ENCODE measurements at places on chromosomes 12 and 14. TPM values are rescaled to one million over a fixed set of nuclear protein-coding genes. Genes with fewer than 3 reads are reported as not detected.

DNA sequence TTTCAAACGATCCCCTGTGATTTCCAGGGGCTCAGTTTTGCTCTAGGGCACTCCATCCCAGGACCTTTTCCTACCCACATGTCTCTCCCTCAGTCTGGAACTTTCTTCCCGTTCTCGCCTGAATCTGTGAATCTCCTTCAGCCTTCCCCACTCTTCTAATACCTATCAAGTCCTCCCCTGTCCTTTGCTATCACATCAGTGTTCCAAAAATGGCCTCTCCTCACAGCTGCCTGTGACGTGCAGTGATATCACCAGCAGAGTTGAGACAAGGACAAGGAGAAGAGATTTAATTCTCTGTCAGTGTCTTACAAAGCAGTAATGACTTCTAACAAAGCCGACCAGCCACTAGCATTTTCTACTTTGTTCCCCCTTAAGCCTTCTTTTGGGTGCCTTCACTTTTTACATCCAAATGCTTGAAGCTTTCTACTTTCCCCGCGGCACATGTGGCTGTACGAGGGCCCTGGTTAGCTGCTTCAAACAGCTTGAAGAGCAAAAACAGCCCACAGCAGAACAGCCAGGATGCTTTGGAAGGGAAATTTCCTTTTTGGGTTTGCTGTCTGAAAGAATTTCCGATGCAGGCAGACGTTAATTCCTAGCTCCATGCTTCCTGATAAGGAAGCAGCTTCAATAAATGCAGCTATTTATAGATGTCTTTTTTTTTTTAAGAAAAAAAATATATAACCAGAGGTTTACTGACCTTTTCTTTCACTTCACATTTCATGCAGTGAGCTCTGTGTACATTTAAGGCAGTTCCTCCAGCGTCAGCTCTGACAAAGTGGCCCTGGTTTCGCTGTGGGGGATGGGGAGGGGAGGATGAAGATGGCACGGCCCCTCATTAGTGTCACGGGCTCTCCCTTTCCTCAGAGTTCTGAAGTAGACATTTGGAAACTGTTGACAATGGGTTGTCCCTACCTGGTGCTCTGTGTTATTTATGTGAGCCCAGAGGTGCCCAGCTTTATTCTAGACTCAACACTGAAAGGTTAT lies 109.3 kb downstream of the ETV6 start:
- H3K36me3 ChIP-seq: no peaks in the 10 kb centered on the region
- no peaks in the 10 kb centered on the region for H3K27me3 ChIP-seq
- H3K4me1 ChIP-seq: peaks cover 35% of the 10 kb centered on the region
- DNase-seq: no peak

DNA sequence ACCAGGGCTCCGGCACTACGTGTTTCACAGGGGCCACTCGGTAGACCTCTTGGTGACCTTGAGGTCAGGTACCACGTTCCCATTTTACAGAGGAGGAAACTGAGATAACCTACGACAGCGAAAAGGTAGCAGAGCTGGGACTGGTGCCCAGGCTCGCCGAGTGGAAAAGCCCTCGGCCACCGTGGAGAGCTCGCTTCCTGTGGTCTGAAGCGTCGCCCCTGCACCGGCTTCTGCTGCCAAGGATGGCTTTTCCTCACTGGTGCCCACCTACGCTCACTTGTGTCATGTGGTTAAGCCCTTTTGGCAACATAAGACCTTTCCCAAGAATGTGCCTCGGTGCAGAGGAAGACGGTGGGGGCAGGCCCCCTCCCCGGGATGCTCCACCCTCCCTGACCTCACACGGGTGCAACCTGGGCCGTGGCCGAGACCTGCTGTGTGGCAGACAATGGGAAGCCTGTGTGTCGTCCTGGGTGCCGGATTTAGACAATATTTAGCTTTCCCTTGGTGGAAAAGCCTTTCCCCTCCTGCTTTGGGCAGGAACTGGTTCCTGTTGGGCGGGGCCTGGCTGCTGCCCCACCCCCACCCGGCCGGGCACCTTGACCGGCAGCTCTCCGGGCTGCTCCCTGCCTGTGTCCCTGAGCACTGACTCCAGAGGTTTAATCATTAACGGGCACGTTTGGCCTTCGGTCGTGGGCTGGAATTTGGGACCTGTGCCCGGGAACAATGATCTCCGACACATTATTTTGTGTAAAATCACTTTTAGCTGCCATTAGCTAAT lies 32.4 kb upstream of the PPP1R13B start:
- H3K4me1 ChIP-seq: peaks cover 35% of the 10 kb centered on the region
- no peaks in the 10 kb centered on the region for H3K27me3 ChIP-seq
- no peak overlapping the region for H3K4me3 ChIP-seq
- peak; percentile 38 for DNase-seq
- H3K36me3 ChIP-seq: no peaks in the 10 kb centered on the region

GRCh38 chr12:103917873-103918272 lies 12.3 kb upstream of the HSP90B1 start:
- H3K27me3 ChIP-seq: no peaks in the 10 kb centered on the region
- no peaks in the 10 kb centered on the region for H3K36me3 ChIP-seq
- no peak overlapping the region for H3K4me3 ChIP-seq
- no peaks in the 10 kb centered on the region for H3K4me1 ChIP-seq

GRCh38 chr14:61733972-61734371 lies 28.2 kb upstream of the SNAPC1 start:
- H3K36me3 ChIP-seq: no peaks in the 10 kb centered on the region
- no peak for DNase-seq
- H3K4me1 ChIP-seq: no peaks in the 10 kb centered on the region
- no peak overlapping the region for H3K4me3 ChIP-seq

- no peaks in the 10 kb centered on the region for H3K36me3 ChIP-seq
- no peak for DNase-seq
- H3K27ac ChIP-seq: no peak overlapping the region
Measured at GRCh38 chr14:96514694-96515093, 12.5 kb downstream of the PAPOLA start.

GRCh38 chr14:77014004-77014604 lies 14.4 kb downstream of the IRF2BPL start:
- DNase-seq: peak; percentile 92
- peaks cover 20% of the 10 kb centered on the region for H3K4me1 ChIP-seq
- no peaks in the 10 kb centered on the region for H3K36me3 ChIP-seq
- peak overlapping the region; percentile 39 for H3K27ac ChIP-seq
- H3K27me3 ChIP-seq: no peaks in the 10 kb centered on the region

DNA sequence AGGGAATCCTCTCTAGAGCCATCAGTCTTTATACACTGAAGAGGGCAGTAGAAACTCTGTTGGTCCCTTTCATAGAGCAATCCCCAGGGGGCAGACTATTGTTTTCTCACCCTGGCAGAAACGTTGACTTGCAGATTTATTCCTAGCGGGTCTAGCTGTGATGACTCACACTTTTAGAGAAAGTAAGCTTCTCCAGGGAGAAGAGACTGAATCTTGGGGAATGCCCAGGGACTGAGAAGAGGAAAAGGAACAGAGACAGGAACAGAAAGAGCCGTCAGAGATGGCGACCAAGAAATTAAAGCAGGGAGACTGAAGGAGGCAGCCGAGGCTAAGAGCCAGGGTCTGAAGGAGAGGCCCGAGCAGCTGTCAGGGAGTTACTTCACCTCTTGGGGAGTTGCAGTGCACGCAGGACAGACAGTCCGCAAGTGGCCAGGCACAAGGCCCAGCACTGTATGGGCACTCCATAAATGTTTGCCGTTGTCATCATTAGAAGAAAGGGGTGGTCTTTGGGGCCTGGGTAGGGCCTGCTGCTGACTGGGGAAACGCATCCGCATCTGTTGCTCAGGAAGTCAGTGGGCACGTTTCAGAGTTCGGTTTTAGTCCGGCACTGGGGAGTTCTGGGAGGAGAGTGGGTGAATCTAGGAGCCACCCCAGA lies 13.0 kb downstream of the PLEKHG6 start:
- peak; percentile 43 for DNase-seq
- H3K27me3 ChIP-seq: no peaks in the 10 kb centered on the region
- H3K4me3 ChIP-seq: no peak overlapping the region
- H3K4me1 ChIP-seq: peaks cover 44% of the 10 kb centered on the region
- H3K27ac ChIP-seq: peak overlapping the region; percentile 63

DNA sequence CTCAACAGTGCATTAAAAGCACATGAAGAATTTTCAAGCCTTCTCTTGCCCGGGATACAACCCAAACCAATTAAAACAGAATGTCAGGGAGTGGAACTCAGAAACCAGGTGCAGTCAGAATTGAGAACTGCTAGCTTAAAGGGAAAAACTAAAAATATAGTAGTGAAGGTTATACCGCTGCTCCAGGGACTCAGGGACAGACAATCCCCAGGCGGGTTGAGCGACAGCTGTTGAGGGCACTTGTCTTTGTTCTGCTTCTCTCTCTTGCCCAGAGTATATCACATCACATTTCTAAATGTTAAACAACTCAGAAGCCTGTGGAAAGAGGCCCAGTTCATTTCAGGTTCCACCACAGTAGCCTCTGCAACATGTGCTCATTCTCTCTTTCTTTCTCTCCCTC lies 93.1 kb downstream of the SLC5A8 start:
- H3K4me1 ChIP-seq: no peaks in the 10 kb centered on the region
- no peaks in the 10 kb centered on the region for H3K36me3 ChIP-seq
- DNase-seq: no peak

DNA sequence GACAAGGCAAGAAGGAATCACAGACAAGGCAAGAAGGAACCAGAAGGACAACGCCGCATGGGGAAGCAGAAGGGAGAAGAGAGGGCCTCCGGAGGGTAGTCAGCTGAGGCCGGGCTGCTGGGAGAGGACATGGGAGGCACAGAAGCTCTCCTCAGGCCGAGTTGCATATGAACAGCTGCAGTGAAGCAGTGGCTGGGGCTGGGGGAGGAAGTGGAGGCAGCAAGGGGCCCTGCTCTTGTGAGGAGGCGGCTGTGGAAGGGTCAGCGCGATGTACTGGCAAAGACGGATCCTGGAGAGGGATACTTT lies 22.0 kb upstream of the TMEM106C start:
- H3K27me3 ChIP-seq: no peaks in the 10 kb centered on the region
- no peaks in the 10 kb centered on the region for H3K4me1 ChIP-seq
- H3K27ac ChIP-seq: no peak overlapping the region
- H3K4me3 ChIP-seq: no peak overlapping the region

- peak; percentile 63 for DNase-seq
- H3K27me3 ChIP-seq: no peaks in the 10 kb centered on the region
- peaks cover 26% of the 10 kb centered on the region for H3K4me1 ChIP-seq
- no peaks in the 10 kb centered on the region for H3K36me3 ChIP-seq
Measured at GRCh38 chr14:50658203-50658602, 9.9 kb downstream of the SAV1 start.

The GPR162 gene
- 1.8 TPM for polyA plus RNA-seq

The TARBP2 gene
- polyA plus RNA-seq: 37.8 TPM

The RIN3 gene
- 25.9 TPM for polyA plus RNA-seq

The TBX5 gene
- polyA plus RNA-seq: 0.62 TPM

The TPH2 gene
- 0.47 TPM for polyA plus RNA-seq

The EFS gene
- 10.5 TPM for polyA plus RNA-seq

The IFI27 gene
- polyA plus RNA-seq: 312 TPM

The KIF21A gene
- 13.3 TPM for polyA plus RNA-seq
